Stimulated activated effector memory CD8-positive, alpha-beta T cell treated with anti-CD3 and anti-CD28 coated beads, Interleukin-12 subunit alpha, Interleukin-12 subunit beta, amount 100 ng/mL, for 72 hours (primary cell): ENCODE measurements at places on chromosomes 3 and 15.

GRCh38 chr3:185582871-185583270, 3.2 kb upstream of the SENP2 start:
- DNase-seq, result no peak

DNA sequence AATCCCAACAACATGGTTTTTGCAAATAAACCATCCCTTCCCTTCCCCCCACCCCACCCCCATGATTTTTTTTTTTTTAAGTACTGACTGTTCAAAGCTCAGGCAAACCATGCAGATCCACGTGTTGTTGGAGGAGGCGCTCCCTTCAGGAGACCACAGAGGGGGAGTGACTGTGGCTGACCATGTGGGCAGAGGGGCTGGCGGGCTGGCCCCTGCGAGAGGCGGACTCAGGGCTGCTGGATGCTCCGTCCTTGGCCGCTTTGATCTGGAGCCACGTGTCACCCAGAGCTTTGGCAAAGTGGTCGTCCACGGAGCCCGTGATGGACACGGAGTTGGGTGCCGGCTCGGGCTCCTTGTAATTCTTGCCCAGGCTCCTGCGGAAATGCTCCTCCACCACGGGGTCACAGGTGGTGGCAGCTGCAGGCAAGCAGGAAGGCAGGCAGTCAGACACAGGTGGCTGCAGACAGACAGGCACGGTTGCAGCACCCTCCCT, 85.3 kb downstream of the VGLL4 start:
- DNase-seq, result no peak

DNA sequence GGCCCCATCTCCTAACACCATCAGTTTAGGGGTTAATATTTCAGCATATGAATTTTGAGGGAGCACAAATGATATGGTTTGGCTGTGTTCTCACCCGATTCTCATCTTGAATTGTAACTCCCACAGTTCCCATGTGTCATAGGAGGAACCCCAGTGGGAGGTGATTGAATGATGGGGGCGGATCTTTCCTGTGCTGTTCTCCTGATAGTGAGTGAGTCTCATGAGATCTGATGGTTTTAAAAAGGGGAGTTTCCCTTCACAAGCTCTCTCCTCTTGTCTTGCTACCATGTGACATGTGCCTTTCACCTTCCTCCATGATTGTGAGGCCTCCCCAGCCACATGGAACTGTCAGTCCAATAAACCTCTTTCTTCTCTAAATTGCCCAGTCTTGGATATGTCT, 73.8 kb upstream of the TJP1 start:
- DNase-seq, result no peak

DNA sequence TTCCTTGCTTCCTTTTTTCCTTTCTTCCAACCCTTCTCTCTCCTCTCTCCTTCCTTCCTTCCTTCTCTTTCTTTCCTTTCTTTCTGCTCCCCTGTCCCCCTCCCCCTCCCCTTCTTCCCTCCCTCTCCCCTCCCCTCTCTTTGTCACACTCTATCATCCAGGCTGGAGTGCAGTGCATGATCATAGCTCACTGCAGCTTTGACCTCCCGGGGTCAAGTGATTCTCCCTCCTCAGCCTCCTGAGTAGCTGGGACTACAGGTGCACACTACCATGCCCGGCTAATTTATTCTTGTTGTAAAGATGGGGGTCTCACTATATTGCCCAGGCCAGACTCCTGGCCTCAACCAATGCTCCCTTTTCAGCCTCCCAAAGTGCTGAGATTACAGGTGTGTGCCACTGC, 18.7 kb downstream of the NFKBIZ start:
- DNase-seq, result no peak

- no peak for DNase-seq
Observed at GRCh38 chr3:25056036-25056755, 371.9 kb upstream of the RARB start.

GRCh38 chr3:155019575-155019974, 60.5 kb upstream of the MME start:
- DNase-seq, result no peak

DNA sequence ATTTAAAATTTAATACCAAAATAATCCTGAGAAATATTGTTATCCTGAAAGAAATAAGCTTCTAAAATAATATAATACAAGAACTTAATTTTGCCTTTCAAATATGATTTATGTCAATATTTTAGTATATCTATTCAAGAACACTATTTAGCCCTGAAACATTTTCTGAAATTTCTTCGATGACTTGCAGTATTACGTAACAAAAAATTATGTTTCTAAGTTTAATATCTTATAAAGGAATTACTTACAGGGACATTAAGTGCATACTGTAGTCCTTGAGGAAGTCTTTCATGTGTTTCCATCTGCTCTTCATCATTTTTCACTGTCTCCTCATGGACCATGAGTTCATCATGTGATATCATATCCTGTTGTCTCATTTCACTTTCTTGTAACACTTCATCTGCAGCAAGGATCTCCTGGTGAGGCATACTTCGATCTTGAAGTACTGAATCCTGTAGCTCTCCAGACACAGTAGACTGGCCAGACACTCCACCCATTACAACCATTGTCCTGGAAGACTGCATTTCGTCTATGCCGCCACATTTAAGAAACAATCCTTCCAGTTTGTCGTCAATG, 62.0 kb downstream of the ZNF148 start:
- DNase-seq, result no peak

DNA sequence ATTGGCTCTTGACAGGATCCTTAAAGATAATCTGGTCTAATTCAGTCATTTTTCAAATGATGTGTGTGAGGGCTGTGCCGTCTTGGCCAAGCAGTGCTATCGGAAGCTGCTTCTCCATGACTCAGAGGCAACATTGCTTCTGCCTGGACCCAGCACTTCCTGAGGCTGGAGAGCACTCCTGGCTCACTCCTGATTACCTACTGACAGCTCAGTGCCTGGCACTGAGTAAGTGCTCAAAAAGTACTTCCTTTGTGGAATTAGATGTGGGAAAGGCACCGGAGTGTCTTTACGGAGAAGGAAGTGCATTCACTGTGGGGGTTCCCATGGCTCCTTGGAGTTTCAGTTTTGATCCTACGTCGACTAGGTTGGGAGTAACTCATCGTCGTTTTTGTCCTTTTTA, 86.9 kb upstream of the UBE3A start:
- DNase-seq, result no peak

GRCh38 chr15:49296258-49296657, 126.2 kb downstream of the GALK2 start:
- no peak for DNase-seq

- DNase-seq, result no peak
Observed at GRCh38 chr3:18809640-18810305, 338.5 kb upstream of the KCNH8 start.

DNA sequence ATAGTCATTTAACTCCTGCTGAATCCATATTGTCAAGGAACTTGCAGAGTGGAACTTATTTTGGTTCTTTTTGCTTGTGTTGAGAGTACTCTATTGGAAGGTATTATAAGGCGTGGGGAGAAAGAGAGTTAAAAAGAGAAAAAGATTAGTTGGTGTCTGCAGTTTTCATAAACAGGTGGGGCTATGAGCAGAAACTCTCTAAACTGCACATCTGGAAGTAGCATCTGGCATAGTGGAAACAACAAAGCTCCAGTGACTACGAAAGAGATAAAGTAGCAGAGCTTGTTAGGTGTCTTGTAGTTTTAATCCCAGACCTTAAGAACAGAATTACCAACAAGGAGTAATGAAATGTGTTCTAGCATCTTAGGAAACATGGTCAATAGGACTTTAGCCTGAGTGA, 148.8 kb upstream of the SGO1 start:
- DNase-seq, result no peak

GRCh38 chr3:126399351-126399735, 4.6 kb downstream of the CFAP100 start:
- no peak for DNase-seq
